Neuronal stem cell (in vitro differentiated cells): ENCODE measurements at places on chromosomes 1 and 21.

DNA sequence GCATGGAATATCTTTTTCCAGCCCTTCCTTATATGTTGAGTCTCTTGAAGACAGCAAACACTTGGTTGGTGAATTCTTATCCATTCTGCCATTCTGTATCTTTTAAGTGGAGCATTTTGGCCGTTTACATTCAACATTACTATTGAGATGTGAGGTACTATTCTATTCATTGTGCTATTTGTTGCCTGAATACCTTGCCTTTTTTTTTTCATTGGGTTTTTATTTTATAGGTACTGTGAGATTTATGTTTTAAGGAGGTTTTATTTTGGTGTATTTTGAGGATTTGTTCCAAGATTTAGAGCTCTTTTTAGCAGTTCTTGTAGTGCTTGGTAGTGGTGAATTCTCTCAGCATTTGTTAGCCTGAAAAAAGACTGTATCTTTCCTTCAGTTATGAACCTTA is 60.6 kb upstream of the ASPM start:
- DNase-seq: no peak

GRCh38 chr1:6521536-6521935 is 30.1 kb upstream of the PLEKHG5 start:
- DNase-seq: no peak

- no peak for DNase-seq
Measured at GRCh38 chr1:43305461-43305860, 4.7 kb downstream of the TIE1 start.

DNA sequence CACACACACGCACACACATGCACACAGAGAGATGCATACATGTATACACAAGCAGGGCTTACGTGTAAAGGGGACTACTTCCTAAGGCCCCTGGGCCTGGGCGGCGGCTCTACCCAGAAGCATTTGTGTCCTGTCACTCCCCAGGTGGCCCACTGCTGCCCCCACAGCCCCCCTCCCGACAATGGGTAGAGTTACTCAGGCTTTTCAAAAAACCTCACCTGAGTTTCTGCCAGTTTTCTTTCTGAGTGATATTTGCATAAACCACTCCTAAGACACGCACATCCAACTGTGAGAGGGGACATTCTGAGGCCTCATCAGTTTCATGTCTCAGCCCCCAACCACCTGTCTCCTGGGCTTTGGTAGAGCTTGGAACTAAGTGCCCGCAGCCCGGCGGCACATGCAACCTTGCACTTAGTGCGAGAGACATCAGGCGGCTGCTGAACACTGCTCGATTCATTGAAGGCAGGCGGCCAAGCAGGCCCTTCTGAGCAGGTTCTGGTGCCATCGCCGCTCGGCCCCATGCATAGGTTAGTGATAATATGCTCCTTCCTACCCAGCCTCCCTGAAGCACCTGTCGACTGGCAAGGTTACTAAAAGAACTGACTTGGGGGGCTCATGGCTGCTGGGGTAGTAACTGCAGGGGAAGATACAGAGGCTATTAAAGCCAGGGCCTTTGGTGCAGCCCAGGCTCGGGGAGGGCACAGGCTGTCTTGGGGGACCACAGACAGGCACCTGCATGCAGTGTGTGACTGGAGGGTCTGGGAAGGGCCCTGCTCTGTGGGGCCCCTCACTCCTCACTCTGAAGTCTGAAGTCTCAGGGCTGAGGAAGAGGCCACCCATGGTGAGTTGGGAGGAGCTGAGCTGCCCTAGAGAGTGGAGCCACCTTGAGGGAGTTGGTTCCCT is 364.2 kb upstream of the VAMP3 start:
- no peak for DNase-seq

- DNase-seq: no peak
Measured at GRCh38 chr1:101198842-101199636, 37.8 kb upstream of the S1PR1 start.

GRCh38 chr1:3070644-3071564 is 1.9 kb downstream of the PRDM16 start:
- no peak for DNase-seq
